Daoy (cell line): ENCODE measurements at places on chromosomes 12 and 14. TPM values are rescaled to one million over a fixed set of nuclear protein-coding genes. Genes with fewer than 3 reads are reported as not detected.

Gene TSHR
- total RNA-seq, result not detected in 2 replicates

Gene ACOT6
- not detected in 2 replicates for total RNA-seq

Gene RNU7-1
- total RNA-seq, result not detected in 2 replicates

Gene SLC2A14
- not detected in 2 replicates for total RNA-seq

Gene RHNO1
- 58.6 and 93.1 TPM in 2 replicates for total RNA-seq

Gene MGAT2
- 73.3 and 86.8 TPM in 2 replicates for total RNA-seq

- DNase-seq, result peak; percentile 96
Observed at GRCh38 chr12:29380536-29381523, at the start of gene ERGIC2. Gene ERGIC2, minus strand, starts transcription at chr12:29381172. Its CDS starts 9,539 bp downstream, at chr12:29371633.

DNA sequence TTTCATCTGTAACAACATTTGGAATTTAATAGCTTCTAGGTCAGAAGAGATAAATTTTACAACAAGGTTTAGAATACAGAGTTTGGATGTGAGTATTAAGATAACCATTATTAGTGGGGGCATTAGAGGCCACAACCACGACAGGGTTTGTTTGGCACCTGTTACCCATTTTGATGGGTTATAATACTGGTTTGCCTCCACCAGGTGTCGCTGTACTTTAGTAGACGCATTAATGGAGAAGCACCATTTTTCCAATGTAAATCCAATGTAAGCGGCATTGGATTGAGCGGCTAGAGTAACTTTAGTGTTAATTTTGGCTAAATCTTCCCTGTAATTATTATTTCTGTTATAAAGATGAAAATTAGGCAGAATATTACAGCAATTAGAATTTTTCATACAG is 136.2 kb downstream of the SLCO1B3 start:
- DNase-seq, result peak; percentile 8

DNA sequence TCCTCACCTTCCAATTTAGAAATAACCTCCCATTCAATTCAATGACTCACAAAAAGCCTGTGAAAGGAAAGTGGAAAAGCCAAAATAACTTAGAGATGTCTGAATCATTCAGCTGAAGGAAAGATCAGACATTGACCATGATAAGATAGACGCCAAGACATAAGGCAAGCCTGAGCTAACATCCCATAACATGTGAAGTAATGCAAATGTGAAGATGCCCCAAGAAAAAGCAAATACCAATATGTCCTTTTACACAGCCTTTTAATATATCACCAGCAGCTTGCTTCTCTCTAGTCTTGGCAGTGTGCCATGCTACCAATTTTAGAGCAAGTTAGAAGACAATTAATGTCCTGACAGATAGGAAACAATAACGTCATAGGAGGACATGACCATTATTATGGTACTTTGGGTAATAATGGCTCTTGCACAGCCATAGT is 2.4 kb upstream of the NUMB start:
- peak; percentile 51 for DNase-seq

DNA sequence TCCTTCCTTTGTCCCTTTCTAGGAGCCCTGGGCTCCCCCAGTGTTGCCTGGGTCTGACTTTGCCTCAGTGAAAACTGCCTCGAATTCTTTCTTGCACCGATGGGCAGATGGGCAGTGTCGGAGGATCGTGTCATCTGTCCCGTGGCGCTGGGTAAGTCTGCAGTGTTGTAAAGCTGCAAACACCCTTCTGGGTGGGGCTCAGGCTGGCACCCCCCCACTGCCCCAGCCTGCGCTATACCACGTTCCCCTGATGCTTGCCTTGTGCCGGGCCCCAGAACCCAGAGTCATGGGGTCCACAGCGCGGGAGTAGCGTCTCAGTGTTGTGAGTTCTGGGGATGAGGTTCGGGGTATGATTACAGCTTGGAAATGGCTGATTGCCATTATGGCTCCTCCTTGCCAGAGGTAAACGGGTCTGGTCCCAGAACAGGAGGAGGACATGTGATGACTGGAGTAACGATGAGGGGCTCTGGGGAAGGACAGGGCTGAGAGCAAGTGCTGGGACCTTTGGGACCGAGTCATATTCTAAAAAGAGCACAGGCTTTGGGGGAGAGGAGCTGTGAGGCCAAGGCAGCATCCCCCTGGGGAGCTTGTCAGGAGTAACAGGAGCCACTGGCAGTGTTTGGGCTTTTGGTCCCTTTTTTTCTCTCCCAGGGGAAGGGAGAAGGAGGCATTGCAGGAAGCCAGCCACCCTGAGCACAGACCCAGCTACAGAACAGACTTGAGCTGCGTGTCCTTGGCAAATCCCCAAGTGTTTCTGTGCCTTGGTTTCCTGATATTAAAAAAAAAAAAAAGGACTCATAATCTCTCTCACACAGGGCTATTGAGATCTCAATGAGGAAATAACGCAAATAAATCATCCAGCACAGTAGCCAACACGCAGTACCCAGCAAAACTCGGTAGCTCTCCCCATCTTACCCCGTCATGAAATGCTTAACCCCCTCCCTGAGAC is 4.3 kb downstream of the RTL1 start:
- DNase-seq, result peak; percentile 0

DNA sequence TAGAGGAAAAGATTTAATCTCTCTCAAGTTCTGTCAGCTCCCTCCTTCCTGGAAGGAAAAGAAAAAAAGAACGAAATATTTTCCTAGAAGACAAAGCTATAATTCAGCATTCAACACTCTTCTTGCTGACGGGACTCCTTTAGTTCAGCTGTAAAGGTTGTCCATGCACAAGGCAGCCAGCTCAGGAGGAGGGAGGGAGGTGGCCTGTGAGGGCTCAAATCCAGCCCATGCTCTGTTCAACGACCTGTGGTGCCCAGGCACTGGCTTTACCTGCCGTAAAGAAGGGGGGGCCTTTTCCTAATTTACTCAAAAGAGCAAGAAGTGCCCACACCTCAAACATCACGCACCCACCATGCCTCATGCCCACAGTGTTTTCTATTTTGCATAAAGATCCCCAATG is 109.3 kb downstream of the TMTC1 start:
- DNase-seq, result no peak

DNA sequence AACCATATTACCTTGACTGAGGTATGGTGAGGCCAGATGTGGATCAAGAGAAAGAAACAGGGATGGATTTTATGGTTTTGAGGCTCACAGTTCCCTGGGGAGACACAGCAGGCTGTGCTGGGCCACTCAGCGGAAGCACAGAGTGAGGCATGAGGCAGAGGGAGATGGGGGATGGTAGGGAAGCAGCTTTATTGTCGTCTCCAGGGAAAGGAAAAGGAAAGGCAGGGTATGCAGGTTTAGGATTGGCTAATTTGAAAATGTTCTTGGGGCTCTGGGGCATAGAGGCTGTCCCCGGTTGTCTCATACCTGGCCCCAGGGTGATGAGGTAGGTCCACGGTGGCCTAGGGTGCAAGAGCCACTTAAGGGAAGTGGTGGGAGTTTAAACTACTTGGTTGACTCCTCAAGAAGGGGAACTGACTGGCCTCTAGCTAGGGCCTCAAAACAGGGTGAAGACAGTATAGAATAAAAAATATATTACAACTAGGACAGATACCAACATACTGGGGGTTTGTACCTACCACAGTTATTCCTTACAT is 322.8 kb downstream of the RGS6 start:
- no peak for DNase-seq

DNA sequence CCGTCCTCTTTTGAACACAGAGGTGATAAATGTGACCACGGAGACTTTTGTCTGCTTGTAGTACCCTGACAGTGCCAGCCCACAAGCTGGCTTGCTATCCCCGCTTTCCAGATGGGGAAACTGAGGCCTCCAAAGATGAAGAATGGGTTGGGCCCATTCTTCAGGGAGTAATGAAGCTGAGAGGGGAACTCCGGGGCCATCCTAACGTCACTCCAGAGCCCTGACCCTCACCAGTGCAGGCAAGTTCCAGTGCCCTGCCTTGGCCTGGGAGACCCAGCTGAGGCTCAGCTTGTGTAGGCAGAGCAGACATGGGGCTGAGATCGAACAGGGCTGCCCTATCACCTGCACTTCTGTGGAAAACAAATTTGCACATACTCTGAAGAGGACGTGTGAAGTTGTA is 277.1 kb downstream of the DPF3 start:
- DNase-seq, result no peak

GRCh38 chr12:63151623-63152320 is 771 bp upstream of the AVPR1A start:
- peak; percentile 72 for DNase-seq

DNA sequence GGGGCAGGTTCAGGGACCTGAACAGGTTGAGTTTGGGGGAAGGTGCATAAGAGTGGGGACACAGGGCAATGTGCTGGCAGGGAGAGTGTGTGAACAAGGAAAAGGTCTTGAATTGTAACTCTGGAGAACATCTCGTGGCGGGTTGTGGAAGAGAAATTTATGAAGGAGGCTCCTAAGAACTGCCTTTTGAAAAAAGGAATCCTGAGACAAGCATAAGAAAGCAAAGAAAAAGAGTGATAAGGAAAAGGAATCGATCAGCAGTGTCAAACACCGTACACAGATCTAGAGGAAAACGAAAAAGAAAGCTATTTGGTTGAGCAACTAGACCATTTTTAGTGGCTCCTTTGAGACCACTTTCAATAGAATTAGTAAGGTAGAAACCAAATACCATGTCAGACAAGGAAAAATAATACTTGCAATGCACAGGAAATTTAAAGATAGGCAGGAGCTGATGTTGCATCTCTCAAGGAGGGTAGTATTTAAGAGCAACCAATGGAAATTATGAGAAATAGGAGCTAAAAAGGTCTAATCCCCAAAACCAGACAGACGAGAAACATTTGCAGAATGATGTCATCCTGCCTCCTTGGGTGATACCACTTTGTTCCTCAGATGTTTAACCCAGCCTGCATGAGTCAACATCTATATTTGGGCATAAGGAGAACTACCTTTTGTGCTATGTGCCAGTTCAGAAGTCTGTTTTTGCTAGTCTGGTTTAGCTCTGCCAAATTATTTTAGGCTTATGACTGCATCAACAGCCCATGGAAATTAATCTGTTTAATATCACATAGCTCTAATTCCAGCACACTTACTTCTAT is 64.5 kb upstream of the STK38L start:
- peak; percentile 96 for DNase-seq

DNA sequence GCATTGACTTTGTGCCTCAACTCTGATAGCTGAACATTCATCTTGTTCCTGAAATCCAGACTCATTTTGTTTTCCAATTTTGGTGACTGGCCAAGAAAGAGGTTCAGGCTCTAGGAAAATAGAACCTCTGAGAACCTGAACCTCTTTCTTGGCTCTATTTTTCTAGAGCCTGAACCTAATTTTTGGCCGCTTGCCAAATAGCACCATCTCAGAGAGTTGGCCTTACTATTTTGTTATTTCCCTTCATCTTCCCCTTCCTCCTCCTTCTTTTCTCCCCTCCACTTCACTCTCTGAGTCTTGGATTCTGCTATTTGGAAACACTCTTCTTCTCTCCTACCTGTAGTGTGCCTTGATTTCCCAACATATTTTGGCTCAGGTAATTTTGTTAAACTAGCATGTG is 114.4 kb upstream of the CNTN1 start:
- DNase-seq, result no peak

GRCh38 chr12:98793121-98793520 is 148.0 kb downstream of the APAF1 start:
- DNase-seq, result no peak

GRCh38 chr12:128265566-128265965 is 1.4 kb upstream of the TMEM132C start:
- no peak for DNase-seq

DNA sequence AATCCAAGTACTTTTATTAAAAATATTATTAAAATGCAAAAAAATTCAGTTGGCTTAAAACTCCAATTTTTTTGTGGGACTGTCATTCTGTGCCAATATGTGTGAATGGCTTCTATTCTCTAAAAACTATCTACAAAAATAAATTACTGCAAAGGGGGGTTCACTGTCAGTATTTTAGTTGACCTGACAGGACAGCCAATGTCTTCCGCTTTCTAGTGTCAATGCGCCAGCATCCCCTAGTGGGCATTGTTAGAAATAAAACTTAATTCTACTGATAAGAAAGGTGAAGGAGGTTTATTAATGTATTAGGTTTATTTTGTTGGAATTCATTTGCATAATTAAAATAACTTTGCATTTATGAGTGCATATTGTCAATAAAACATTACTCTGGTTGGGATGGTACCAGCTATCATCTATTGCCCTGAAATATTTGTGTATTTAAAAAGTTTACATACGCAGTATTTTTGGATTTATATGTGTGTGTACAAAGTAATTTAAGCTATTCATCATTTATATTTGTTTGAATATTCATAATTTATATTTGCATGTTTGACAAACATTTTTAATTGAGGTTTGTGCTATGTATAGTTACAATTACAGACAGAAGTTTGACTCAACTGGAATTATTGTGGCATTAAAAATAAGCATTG is 527.2 kb downstream of the FLRT2 start:
- peak; percentile 6 for DNase-seq

- peak; percentile 65 for DNase-seq
Observed at GRCh38 chr14:105398726-105399465, 558 bp downstream of the TEX22 start.

GRCh38 chr14:81224222-81224621 is 3.5 kb upstream of the GTF2A1 start:
- no peak for DNase-seq

- DNase-seq, result no peak
Observed at GRCh38 chr14:66240105-66240504, 246.1 kb upstream of the CCDC196 start.

- DNase-seq, result peak; percentile 1
Observed at GRCh38 chr12:9049520-9050133, 60.3 kb downstream of the KLRG1 start.

DNA sequence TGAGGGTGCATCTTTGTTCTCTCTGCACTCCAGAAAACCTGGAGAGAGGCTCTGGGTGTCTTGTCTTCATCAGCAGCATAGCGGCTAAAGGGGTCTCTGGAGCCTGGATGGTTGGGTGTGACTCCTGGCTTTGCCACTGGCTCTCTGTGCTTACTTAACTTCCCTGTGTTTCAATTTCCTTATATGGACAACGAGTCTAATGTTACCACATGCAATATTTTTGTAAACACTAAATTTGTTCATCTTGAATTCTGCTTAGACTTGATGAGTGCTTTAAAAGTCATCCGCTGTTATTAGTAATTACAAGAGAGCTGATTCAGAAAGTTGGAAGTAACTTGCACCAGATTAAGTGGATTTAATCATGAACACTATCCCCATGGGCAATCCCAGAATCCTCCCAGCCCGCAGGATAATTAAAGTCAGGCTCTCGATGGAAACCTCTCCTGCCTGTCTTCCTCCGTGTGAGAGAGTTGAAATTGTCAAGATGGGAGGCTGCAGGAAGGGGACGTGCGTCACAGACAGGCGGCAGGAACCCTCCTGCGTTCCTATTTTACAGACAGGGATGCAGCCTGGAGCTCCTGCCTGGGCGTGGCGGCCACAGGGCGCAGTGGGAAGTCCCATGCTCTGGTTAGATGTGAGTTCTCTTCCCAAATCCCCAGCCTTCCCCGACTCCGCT is 201.2 kb downstream of the TTC8 start:
- DNase-seq, result no peak

GRCh38 chr12:1934831-1935230 is 16.4 kb upstream of the CACNA2D4 start:
- no peak for DNase-seq

- no peak for DNase-seq
Observed at GRCh38 chr14:23297611-23298277, 4.9 kb downstream of the PPP1R3E start.
